ENCODE measurements at places on chromosomes 6 and 20.
A peak's percentile ranks its signal among the peaks of the same experiment; 100 is the strongest.

DNA sequence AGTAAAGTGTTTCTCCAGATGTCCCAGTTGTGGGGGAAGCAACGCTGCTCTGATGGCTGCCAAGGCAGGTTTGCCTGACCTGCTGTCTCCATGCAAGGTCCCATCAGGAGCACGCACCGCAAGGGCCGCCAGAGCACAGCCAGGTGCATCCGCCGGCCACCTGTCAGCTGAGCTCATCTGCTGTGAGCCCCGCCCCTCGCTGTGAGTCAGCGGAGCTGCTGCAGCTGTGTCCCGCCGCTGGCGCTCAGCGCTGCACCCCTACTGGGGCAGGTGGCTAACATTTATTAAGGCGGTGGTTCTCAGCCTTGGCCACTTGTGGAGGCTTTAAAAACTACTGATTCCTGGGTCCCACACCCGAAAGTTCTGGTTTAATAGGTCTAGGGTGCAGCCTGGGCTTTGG, 225.7 kb downstream of the UST start:
- peak; percentile 79 for DNase-seq

- DNase-seq = no peak
Observed at GRCh38 chr6:2939315-2940009, 31.9 kb downstream of the SERPINB6 start.

GRCh38 chr20:2109425-2110210, 8.0 kb downstream of the STK35 start:
- no peak for DNase-seq

GRCh38 chr20:10660661-10661060, 13.1 kb downstream of the JAG1 start:
- DNase-seq = no peak

- DNase-seq = no peak
Observed at GRCh38 chr6:33091957-33092356, 16.2 kb downstream of the HLA-DPB1 start.

GRCh38 chr6:139882977-139883728, 508.7 kb upstream of the CITED2 start:
- no peak for DNase-seq

Measured in pancreas (tissue), 10 donors.